T-helper 17 cell (primary cell): ENCODE measurements at places on chromosomes 1 and 21.

DNA sequence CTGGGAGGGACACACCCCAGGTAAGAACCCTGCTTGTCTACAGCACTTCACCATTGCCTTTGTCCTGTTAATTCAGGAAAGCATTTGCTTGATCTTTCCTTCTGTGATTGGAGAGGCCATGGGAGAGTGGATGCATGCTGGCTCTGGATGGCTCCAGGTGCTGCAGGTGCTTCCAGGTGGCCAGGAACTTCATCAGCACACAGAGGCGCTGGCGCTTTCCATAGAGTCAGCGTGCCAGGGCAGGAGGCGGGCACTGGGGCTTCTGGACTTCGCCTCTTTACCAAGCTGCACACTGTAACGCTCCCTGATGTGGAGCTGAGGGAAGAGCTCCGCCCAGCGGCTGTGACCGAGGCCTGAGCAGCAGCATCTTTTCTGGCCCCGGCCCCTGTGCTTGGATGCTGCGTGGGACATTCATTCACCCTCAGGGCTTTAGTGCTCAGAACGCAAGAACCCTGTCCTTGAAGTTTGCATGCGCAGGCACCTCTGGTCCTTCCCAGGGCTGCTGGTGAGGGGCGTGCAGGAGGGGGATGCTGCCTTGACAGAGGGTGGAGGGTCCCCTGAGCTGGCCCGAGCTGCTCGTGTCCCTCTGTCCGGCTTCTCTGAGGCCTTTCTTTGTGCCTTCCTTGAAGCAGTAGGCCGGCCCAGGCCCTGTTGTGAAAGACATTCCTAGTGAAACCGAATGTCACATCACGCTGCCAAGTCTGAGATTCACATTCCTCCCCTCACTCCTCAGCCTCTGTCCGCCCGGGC, 1.6 kb upstream of the MX2 start:
- H3K36me3 ChIP-seq: no peaks in the 10 kb centered on the region
- H3K27ac ChIP-seq: peak overlapping the region; percentile 99
- no peak for DNase-seq
- peaks cover 31% of the 10 kb centered on the region for H3K4me1 ChIP-seq

DNA sequence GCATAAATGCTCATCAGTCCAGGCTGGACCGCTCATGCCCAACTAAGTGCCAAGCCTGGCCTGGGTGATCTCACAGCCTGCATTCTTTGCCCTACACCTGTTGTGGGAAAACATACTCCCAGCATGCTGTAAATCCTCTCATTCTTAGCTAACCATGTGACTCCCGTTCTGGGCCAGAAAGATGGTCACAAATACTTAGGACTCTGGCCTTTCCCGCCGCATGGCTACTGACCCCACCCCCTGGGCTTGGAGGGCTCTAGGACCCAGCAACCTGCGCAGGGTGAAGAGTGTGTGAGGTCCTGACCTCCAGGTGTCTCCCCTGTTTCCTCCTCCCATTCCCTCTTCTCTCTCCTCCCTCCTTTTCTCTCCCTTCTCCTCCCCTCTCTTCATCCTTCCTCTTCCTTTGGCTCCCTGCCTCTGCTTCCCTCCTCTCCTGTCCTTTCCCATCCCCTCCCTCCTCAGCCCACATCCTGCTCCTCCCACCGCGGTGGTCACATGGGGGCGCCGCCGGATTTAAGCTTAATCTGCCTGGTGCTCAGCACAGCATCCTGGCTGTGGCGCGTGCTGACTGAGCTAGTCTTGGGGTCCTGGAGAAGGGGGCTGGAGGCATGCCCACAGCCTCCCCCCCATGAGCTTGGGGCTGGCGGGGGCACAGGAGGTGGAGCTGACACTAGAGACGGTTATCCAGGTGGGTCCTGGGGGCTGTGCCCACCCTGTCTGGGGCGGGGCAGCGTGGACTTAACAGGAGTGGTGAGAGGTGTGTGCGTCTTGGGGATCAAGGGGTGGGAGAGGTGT, at the start of gene CROCC:
CROCC (plus strand) TSS at position 541 of the 795 bp plus-strand sequence; CDS start at position 629, 88 bp downstream.
- H3K4me1 ChIP-seq: peaks cover 40% of the 10 kb centered on the region
- peak within 1 kb of the TSS; percentile 80 for H3K4me3 ChIP-seq
- peak within 1 kb of the TSS; percentile 75 for H3K27ac ChIP-seq
- DNase-seq: no peak
- H3K36me3 ChIP-seq: peaks cover 6% of the 10 kb centered on the region

DNA sequence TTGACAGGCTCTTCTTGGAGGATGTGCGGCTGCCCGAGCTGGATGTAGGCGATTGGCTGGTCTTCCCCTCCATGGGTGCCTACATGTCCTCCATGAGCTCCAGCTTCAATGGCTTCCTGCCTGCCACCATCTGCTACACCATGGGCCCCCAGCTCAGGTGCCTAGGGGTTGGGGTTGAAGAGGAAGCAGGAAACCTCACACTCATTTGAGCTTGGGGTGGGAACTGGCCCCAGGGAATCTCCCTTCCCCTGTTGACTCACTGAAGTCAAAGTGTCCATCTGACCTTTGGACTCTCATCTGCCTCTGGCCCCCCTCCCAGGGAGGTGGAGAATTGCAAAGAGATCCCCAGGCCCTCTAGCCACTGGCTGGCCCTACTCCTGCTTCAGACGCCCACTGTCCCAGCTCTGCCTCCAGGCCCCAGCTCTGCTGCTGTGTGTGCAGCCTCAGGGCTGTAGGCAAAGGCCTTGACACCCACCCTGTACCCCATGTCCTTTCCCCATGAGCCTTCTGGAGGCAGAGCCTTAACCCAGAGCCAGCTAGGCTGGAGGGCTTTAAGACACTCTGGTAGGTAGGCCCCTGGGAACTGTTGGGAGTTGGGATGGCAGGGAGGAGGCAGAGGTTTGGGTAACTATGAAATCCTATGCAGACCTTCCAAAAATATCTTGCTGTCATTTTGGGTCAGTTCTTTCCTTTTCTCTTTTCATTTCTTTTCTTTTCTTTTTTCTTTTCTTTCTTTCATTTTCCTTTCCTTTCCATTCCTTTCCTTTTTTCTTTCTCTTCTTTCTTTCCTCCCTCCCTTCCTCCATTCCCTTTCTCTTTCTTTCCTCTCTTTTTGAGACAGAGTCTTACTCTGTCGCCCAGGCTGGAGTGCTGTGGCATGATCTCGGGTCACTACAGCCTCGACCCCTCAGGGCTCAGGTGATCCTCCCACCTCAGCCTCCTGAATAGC, 66.9 kb upstream of the TINAGL1 start:
- H3K4me1 ChIP-seq: peaks cover 11% of the 10 kb centered on the region
- H3K27me3 ChIP-seq: peaks cover 58% of the 10 kb centered on the region
- peaks cover 8% of the 10 kb centered on the region for H3K36me3 ChIP-seq
- no peak for DNase-seq
- no peak overlapping the region for H3K27ac ChIP-seq
- H3K4me3 ChIP-seq: no peak overlapping the region

GRCh38 chr1:3251807-3252428, 182.9 kb downstream of the PRDM16 start:
- no peak for DNase-seq
- no peaks in the 10 kb centered on the region for H3K4me1 ChIP-seq
- H3K27ac ChIP-seq: no peak overlapping the region
- no peak overlapping the region for H3K4me3 ChIP-seq

- H3K36me3 ChIP-seq: no peaks in the 10 kb centered on the region
- no peak overlapping the region for H3K27ac ChIP-seq
- peaks cover 2% of the 10 kb centered on the region for H3K4me1 ChIP-seq
- peaks cover 33% of the 10 kb centered on the region for H3K27me3 ChIP-seq
- H3K4me3 ChIP-seq: no peak overlapping the region
These were observed 39.6 kb downstream of the PKP1 start for GRCh38 chr1:201322653-201323510.

GRCh38 chr1:25540750-25541342, 2.6 kb upstream of the LDLRAP1 start:
- no peaks in the 10 kb centered on the region for H3K36me3 ChIP-seq
- no peak overlapping the region for H3K27ac ChIP-seq
- DNase-seq: no peak
- peaks cover 22% of the 10 kb centered on the region for H3K4me1 ChIP-seq

DNA sequence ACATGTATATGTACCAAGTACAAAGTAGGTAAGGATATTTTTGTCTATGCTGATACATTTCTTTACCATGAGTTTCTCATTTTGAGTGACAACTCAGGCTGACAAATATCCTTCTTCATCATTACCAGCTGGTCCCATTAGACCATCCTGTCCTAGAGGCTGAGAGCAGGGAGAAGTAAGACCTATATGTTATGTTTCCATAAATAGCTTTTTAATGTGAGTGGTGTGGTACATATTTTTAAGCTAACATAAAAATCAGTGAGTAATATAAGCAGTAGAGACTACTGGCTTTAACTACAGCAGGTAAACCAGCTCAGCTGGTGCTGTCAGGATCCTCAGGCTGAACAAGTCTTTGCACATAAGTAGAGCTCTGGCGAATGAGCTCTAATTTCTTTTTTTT, 62.4 kb downstream of the CLEC20A start:
- H3K27ac ChIP-seq: no peak overlapping the region
- H3K36me3 ChIP-seq: no peaks in the 10 kb centered on the region
- peaks cover 5% of the 10 kb centered on the region for H3K27me3 ChIP-seq
- no peak overlapping the region for H3K4me3 ChIP-seq

DNA sequence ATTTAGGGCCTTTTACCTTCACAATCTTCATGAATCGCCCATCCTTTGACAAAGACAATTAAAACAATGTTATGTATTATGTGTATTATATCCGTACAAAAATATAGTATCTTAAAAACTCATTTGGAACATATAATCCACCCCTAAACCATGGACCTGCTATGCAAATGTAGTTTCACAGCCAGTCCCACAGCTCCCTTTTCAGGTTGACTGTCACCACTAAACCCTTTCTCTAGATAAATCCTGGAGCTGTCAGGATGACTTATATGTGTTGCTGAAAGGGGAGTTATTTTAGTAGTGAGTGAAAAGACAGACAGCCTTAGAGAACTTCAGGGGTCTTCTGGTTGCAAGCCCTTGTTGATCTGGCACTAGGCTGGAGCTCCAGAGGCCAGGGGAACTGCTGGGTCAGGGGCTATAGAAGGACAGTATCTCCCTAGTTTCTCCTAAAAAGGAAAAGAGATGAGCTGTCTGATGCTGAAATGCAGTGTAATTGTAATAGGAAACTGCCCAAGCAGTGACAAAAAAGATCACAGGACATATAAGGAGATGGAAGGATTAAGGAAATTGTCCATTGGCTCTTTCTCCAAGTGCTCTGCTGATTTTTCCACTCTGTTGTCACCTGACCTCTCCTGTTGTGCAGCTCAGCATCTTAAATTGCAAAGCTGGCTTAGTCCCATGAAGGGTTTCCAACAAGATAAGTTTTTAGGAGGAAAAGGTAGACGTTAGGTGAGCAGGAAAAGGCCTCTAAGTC, 127.7 kb downstream of the S1PR1 start:
- H3K27ac ChIP-seq: no peak overlapping the region
- H3K36me3 ChIP-seq: no peaks in the 10 kb centered on the region
- H3K4me1 ChIP-seq: no peaks in the 10 kb centered on the region
- DNase-seq: no peak

GRCh38 chr1:98661544-98662355, at the start of gene SNX7:
SNX7 (plus strand) TSS chr1:98661721; CDS start chr1:98661732, 11 bp downstream.
- peaks cover 13% of the 10 kb centered on the region for H3K27me3 ChIP-seq
- peak; percentile 26 for DNase-seq

- DNase-seq: no peak
- no peaks in the 10 kb centered on the region for H3K36me3 ChIP-seq
- H3K27me3 ChIP-seq: peaks cover 38% of the 10 kb centered on the region
- H3K4me1 ChIP-seq: peaks cover 4% of the 10 kb centered on the region
- H3K4me3 ChIP-seq: no peak overlapping the region
These were observed 96.3 kb downstream of the SETD4 start for GRCh38 chr21:35963920-35964451.

DNA sequence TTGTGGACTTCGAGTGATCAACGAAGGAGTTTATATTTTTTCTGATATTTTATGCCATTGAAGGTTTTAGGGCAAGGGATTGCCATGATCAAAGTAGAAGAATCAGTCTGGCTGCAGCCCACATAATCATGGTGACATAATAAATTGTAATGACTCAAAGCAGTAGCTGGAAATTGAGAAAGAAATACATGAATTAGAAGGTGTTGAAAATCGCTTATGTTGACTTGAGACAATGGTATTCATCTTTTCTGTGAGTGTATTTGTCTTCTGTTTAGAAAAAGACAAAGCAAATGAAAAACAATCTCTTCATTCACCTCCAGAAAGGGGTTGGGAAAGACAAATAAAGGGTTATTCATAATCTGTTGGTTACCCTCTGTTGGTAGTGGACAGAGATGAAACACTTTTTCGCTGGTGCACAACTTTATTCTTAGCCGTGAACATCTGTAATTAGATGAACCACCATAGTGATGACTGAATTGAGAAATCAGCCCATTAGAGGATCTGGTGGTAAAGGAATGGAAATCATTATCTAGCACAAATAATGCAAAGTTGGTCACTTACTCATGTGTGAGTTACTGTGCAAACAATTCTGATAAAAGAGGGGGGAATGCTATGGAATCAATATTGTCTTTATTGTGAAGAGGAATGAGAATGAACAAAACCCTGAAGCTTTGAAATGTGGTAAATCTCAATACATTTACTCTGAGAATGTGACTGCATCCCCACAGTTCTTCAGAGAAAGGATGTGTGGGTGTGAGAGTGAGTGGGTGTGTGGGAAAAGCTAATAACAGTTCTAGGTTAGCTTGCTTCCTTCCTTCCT, 121.8 kb downstream of the NTNG1 start:
- H3K36me3 ChIP-seq: no peaks in the 10 kb centered on the region
- H3K4me3 ChIP-seq: no peak overlapping the region
- no peak for DNase-seq

- no peak overlapping the region for H3K4me3 ChIP-seq
- peak overlapping the region; percentile 29 for H3K27ac ChIP-seq
- H3K4me1 ChIP-seq: peaks cover 12% of the 10 kb centered on the region
- H3K27me3 ChIP-seq: no peaks in the 10 kb centered on the region
These were observed 99.9 kb downstream of the OSBPL9 start for GRCh38 chr1:51716746-51717145.

DNA sequence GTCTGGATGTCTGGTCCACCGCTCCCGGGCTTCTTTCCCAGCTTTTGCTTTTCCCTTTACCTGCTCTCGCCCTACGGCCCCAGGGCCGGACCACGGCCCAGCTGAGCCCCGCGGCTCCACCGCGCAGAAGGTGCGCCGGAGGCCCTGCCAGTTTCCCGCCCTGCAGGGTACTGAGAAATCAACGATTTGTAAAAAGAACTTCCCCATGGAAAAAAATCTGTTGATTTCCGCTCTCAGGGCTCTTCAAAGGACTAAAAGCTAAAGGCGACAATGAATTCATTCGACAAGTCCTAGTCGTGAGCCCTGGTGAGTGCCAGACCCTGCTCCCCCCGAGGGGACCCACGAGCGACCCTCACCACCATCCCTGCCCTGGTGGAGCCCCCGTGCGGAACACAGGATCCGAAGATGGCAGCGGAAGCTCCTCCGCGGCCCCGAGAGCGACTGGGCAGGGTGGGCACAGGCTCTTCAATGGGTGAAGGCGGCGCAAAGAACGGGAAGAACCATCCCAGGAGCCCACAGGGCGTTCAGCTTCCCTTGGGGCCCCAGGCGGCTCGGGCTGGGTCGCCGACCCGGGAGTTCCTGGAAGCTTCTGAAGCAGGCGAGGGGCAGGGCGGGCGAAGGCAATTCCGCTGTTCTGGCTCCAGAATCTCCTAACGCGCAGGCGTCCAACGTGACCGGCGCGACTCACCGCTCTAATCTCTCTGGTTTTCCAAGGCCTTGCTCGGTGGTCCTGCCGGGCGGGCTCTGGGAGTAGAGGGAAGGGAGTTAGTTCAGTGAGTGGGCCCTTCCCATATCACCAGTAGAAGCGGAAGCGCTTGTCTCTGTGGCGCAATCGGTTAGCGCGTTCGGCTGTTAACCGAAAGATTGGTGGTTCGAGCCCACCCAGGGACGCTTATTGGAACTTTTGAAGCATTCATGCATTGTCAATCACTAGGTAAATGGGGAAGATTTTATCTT, 6.6 kb upstream of the RNU1-2 start:
- H3K4me3 ChIP-seq: peak overlapping the region; percentile 95
- peaks cover 21% of the 10 kb centered on the region for H3K4me1 ChIP-seq
- peaks cover 8% of the 10 kb centered on the region for H3K36me3 ChIP-seq
- H3K27me3 ChIP-seq: peaks cover 40% of the 10 kb centered on the region
- peak overlapping the region; percentile 94 for H3K27ac ChIP-seq
- DNase-seq: peak; percentile 37
